ENCODE measurements at places on chromosomes 4 and X.

DNA sequence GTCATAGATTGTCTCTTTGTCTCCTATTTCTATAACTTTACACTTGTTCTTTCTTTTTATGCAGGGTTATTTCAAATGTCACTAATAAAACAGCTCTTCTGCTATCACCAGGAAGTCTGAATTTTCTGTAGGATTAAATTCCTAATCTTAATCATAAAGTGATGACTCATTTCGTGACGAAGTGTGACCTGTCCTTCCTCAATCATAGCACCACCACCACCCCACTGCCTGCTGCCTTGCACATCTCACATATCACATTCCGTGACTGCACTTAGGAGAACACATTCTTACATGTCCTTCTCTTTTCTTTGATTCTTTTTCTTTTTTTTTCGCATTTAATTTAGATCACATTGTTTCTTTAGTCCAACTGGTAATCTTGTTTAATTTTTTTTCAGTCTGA, 57.7 kb upstream of the UGT2B7 start:
- H3K36me3 ChIP-seq: peaks cover 1% of the 10 kb centered on the region
- no peak overlapping the region for H3K27ac ChIP-seq
- no peaks in the 10 kb centered on the region for H3K27me3 ChIP-seq
- no peak overlapping the region for H3K4me3 ChIP-seq
- no peaks in the 10 kb centered on the region for H3K4me1 ChIP-seq

GRCh38 chrX:11770320-11770719, 12.3 kb downstream of the MSL3 start:
- DNase-seq: no peak
- no peaks in the 10 kb centered on the region for H3K27me3 ChIP-seq
- H3K36me3 ChIP-seq: peaks cover 10% of the 10 kb centered on the region
- H3K27ac ChIP-seq: no peak overlapping the region
- H3K4me1 ChIP-seq: no peaks in the 10 kb centered on the region

GRCh38 chrX:130119312-130119898, 9.1 kb upstream of the ELF4 start:
- no peak overlapping the region for H3K27ac ChIP-seq

GRCh38 chr4:76688619-76689144, 209.3 kb downstream of the SOWAHB start:
- DNase-seq: no peak
- H3K36me3 ChIP-seq: no peaks in the 10 kb centered on the region
- peaks cover 52% of the 10 kb centered on the region for H3K4me1 ChIP-seq
- peak overlapping the region; percentile 85 for H3K27ac ChIP-seq
- peak overlapping the region; percentile 78 for H3K4me3 ChIP-seq
- H3K27me3 ChIP-seq: no peaks in the 10 kb centered on the region

All from progenitor cell of endocrine pancreas (in vitro differentiated cells).